Cortex of kidney (tissue), 1 donor: ENCODE measurements at places on chromosomes 12 and 14.

DNA sequence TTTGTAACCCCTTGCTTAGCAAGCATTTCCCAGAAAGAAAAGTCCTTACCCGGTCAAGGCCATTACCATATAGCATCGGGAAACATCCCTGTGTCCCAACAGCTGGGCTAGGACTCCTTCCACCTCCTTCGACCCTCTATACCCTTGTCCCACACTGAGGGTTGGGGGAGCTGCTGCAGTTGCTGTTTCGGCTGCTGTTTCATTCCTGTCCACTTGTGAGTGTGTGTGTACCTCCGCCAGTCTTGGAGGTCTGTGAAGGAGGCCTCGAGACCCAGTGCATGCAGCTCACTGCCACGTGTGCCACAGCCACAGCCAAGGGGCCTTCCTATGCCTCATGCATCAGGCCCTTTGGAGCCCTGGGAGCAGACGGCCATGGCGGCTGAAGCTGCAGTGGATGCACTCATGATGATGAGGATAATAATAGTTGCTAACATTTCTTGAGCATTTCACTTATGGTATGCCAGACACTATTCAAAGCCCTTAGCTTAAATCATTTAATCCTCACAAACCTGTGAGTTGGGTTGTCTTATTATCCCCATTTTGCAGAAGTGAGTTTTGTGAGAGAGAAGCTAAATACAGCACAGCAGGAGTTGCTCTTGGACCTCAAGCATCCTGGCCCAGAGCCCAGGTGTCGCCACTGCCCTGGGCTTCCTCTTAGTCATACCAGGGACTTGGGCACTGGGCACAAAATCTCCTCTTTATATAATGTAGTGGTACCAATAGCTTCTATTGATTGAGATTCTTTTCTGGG is 156.5 kb downstream of the PRKCH start:
- DNase-seq, result no peak

- no peak for DNase-seq
Measured at GRCh38 chr14:61101803-61102548, 120.9 kb downstream of the SLC38A6 start.

DNA sequence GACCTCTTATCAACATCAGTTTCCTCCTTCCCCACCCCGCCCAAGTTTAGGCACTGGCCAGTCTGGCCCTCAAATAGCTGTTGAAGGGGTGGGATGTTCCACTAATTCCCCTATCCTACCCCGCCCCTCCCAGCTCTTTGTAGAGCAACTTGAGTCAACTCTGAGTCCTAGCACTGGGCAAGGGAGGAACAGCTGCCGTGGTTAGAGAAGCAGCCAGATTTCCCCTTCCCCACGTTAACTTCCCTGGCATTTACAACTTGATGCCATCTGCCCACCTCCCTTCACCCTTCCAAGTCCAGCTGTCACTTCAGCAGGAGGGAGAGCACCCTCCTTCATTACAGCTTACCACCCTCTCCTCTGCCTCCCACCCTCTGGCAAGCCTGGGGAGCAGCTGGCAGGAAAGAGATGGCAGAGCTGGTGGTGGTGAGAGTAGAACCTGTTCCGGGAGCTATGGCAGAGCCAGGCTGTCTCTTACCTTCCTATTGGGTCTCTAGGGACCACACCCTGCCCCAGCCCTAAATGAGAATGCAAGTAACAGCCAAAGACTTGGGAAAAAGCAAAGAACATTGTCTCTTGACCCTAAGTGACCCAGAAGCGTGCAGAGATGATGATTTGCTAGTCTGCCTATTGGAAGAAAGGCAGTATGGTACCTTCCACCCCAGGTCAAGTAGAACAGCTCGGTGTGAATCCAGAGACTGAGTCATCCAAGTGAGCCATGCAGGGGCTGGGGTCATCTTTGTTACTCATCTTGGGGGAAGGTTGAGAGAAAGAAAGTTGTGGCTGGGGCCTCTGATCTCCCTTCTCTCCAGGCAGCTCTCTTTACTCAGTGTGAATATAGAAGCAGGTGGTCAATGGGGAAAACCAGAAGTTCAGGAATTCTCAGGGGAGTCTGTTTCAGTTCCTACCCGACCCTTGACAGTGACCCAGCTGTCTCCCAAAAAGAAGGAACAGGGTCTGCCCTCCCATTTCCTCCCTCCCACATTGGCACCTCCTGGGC is 1.5 kb downstream of the BLOC1S1 start:
- DNase-seq, result no peak

GRCh38 chr12:65968359-65968758 is 144.1 kb downstream of the HMGA2 start:
- DNase-seq, result no peak

DNA sequence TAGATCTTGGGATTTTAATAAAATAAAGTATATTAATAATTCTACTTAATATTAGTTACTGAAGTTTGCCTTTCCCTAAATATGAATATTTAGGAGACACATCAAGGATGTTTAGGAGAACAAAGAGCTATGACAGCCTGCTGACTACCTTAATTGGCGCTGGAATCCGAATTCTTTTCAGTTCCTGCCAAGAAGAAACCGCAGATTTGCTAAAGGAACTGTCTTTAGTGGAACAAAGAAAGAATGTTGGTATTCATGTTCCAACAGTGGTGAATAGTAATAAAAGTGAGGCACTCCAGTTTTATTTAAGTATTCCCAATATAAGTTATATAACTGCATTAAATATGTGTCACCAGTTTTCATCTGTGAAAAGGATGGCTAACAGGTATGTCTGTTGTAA is 54.5 kb downstream of the MIS18BP1 start:
- DNase-seq, result no peak

DNA sequence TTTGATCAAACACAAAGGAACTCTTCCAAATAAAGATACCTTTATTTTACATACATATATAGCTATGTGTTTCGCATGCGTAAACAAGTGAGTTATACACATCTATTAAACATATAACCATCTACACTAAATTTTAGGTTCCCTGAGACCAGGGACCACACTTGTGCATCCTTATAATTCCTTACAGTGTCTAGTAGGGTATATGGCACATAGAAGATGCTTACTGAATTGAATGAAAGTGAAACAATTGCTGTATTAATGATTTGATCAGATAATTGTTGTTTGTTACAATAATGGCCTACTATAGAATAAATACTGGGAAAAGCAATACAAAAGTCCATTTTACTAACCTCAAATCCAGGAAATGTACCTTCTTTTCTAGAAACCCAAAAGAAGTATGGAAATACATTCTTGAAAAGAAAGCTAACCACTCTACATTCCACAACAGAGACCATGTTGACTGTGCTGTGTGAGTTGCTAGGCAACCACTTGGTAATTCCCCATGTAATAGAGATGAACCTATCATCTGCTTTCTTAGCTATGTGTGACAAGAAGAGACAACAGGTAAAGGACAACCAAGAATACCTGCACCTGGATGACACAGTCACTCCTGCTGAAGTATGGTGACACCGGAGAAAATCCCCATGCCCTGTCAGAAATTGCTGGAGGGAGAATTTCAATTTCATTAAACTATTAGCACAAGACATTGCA is 11.9 kb upstream of the CIPC start:
- no peak for DNase-seq

DNA sequence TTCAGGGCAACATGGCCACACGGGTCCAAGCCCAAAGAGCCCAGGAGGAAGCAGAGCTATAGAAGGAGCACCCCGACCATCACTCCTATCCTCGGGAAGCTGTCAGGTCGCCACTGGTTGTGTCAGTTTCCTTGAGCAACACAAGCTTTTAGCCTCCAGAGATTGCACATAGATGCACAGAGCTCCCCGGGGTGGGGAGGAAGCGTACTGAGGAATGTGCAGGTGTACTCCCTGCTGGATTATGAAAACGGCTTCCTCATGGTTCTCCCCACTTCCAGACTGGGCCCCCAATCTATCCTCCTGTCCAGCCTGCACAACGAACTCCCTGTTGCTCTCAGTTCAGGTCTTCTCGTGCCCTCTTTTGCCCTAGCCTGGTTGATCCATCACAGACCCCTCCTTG is 30.3 kb upstream of the IRF2BPL start:
- DNase-seq, result no peak

- DNase-seq, result no peak
Measured at GRCh38 chr12:116116650-116117424, 160.7 kb downstream of the MED13L start.

DNA sequence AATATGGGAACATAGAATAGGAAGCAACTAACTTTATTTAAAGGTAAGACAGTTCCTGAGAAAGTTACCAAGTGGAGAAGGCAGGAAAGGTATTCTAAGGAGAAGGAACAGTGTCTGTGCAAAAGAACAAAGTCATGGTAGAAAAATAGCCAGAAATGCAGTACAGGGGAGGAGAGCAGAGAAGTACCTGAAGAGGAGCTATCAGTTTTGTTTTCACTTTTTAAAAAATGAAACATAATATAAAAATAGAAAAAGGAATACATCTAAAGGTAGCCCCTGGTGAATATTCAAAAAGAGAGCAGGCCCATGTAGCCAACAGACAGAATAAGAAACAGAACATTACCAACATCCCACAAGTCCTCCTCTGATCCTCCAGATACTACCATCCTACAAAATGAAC is 408.7 kb downstream of the ADAMTS20 start:
- DNase-seq, result no peak

- DNase-seq, result no peak
Measured at GRCh38 chr12:66044731-66045130, 85.8 kb downstream of the LLPH start.

- DNase-seq, result no peak
Measured at GRCh38 chr12:3243376-3244084, 166.4 kb downstream of the TSPAN9 start.

DNA sequence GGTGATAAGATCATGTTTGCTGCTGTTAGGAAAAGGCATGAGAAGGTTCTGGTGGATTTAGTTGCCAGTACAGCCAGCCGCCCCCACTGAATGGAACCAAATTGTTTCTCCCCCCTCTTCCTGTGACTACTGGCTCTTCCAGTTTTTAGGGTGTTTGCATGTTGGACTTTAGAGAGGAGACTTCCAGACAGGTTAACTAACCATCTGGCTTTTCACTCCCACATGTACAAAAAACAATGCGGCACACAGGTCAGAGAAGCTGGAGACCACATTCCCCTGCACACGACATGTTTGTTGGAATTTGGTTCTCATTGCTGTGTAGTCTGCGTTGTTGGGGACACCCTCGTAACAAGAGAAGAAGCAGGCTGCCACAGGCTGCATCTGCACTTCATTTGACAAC is 103.9 kb upstream of the TMEM132C start:
- no peak for DNase-seq

DNA sequence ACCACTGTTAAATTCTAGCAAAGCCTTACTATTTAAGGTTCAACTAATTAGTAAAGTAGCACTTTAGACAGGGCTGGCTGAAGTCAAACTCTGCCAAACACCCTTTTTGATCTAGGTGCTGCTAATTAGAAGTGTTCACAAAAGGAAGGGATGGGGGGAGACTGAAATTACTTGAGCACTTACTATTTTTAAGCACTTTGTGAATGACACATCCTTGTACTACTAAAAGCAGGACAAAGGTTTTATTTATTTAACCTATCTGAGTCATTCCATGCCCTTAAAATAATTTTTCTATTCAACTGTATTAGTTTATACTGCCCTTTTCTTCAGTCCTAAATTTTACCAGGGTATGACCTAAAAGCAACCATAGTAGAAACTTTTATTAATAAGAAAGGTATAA is 20.1 kb downstream of the MBIP start:
- DNase-seq, result no peak

- no peak for DNase-seq
Measured at GRCh38 chr12:113781415-113782198, 184.5 kb downstream of the RBM19 start.

- no peak for DNase-seq
Measured at GRCh38 chr12:26273811-26274210, 78.4 kb downstream of the SSPN start.

- DNase-seq, result no peak
Measured at GRCh38 chr12:14751986-14752385, 51.3 kb downstream of the WBP11 start.

- no peak for DNase-seq
Measured at GRCh38 chr14:101196795-101197590, 293.5 kb upstream of the RTL1 start.

- no peak for DNase-seq
Measured at GRCh38 chr12:94874518-94875302, 128.8 kb downstream of the NDUFA12 start.

DNA sequence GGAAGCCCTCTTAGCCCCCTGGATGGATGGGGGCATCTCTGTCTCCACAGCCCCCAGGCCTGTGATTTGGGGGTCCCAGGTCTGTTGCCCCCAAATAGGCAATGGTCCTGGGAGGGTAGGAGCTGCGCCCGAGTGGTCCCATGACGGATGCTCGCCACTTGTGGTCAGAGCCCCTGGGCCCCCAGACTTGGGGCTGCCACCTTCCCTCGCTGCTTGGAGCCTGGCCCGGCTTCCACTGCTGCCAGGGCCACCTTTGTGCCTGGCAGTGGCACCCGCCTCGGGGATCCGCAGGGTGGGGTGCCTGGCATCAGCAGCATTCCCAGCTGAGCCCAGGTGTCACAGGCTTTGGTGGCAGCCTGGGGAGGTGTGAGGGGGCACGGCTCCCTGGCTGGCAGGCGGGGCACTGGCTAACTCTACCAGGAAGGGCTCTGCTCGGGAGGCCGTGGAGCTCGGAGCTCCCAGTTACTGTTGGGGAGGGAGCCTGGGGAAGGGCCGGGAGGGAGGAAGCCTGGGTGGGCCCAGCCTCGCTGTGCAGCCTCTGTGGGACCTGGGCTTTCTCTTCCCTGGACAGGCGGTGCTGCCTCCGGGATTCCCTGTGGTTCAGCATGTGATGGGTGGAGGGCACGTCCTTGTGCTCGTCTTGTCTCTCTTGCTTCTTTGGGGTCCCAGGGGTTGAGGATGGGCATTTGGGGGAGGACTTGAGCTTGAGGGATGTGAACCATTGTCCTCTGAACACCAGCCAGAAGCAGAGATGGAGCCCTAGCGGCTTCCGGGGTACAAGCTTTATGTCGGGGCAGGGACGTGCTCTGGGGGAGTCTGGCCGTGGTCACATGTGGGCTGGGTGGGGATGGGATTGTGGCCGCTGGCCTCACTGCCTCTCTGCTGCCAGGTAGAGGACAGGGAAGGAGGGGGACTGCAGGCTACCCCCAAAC is 5.4 kb downstream of the KIF26A start:
- no peak for DNase-seq

DNA sequence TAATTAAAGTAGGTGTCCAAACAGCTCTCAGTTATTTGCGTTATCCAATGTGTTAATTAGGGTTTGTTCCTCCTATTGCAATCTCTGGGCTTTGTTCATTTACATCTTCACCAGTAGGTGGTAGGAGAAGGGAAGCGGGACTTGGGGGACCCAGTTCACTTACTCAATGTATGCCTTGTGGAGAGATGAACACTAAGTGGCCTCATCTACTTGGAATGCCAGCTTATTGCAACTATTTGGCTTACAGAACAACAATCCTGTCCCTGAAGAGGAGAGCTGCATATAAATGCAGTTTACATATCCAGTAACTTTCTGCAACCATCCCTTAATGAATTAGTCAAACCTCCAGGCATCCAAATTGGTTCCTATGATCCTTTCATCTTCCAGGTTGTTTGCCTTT is 417.1 kb upstream of the CCDC196 start:
- no peak for DNase-seq

- no peak for DNase-seq
Measured at GRCh38 chr14:94762431-94762830, 7.5 kb downstream of the GSC start.

- DNase-seq, result no peak
Measured at GRCh38 chr14:95943699-95944098, 67.1 kb downstream of the TUNAR start.

- no peak for DNase-seq
Measured at GRCh38 chr12:42442888-42443287, 116.9 kb downstream of the PPHLN1 start.
